ENCODE measurements at places on chromosomes 2 and 18.

DNA sequence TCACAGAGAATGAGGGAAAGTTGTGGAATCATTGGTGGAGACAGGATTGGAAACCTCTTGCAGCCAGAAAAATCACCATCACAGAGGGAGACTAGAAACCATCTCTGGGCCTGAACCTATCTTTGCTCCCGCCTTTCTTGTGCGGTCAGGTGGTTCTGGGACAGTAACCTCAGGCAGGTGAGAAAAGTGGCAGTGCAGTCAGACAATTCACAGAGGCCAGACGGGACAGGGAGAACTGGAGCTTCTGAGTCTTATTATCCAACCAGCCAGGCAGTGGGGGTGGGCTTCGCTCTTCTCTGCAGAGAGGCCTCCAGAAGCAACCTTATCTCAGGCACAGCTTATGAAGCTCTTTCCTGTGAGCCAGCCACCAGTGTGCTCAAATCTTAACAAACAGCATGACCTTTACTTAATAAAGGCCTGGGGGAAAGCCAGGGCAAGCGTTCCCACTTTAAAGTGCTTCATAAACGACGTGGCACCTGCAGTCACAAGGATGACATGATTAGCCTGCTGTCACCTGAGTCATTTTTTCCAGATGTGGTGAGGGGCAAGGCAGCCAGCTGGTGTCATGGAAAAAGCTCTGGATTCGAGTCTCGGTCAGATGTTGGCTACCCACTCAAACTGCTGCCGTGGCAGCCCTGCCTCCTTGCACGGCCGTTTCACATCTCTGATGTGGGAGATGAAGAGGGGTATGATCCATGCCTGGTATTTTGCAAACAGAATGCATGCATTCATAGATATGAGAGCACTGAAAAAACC lies 109.7 kb downstream of the B3GNT2 start:
- peak; percentile 46 for DNase-seq

DNA sequence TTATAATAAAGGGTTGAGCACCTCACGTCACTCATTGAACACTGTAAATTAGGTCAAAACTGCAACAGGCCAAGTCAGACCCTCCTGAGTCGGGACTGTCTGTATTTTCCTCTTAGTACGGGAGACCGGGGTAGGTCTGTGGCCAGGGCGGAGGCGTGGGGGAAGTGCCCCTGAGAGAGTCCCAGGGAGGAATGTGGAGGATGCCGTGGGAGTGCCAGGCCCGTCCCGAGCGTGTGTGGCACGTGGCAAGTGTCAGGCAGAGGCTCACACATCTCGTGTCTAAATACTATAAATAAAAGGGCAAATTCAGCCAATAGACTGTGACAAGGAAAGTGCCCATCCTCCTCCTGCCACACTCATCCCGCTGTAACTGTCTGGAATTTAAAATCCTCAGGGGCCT lies 6.3 kb upstream of the HDAC4 start:
- DNase-seq: no peak

DNA sequence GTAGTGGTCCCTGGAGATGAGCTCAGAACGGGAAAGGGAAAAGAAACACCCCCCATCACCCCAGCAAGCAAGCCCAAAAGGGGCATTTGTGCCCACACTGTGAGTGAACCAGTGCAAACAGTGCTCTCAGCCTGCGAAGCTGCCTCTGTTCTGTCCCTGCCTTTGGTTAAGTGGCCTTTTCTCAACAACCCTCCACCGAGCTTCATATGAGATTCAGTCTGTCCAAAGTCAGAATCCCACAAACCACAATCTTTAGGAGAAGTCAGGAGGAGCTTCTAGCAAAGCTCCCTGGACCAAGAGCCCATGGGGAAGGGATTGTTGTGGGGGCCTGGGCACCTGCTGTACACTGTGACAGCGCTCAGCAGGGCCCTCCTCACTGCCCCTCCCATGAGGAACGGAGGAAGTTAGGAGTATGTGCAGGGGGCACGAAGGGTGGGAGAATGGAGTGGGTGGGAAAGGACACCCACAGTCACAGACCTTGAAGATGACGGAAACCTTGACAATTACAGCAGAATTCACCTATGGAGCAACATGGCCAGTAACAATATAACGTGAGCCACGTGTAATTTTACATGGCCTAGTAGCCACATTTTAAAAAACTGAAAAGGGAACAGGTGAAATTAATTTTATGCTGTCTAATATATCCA lies 119.5 kb downstream of the SMAD7 start:
- no peak for DNase-seq

DNA sequence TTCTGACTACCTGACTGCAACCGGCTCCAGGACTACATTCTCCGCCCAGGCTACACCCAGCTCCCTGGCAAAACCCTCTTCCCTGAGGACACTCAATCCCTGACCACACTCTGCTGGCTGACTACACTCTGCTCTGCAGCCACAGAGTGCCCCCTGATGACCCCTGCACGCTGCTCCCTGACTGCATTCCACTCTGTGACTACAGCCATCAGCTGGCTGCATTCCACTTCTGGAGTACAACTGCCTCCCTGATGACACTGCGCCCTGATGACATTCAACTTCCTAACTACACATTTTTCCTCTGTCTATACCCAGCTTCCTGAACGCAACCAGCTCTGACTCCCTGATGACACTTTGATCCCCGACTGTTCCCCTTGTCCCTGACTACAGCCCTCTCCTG lies 71.3 kb upstream of the NRXN1 start:
- DNase-seq: no peak

GRCh38 chr2:127551221-127551930 lies 15.9 kb downstream of the MYO7B start:
- DNase-seq: no peak

DNA sequence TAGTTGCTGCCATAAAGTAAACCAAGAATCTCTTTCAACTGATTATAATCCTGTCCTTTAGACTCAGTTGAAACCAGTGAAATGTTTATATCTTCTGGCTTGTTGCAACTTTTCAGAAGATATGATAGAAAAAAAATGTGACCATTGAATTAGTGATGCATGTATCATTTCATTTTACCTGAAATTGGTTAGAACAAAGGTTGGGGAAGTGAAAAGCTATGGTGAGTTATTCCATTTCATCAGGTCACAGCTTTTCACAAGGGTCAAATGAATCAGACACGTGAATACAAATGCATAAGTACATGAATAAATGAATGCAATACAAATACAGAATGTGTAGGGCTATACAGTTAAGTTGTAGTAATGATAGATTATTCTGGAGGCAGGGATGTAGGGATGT lies 15.1 kb downstream of the CCDC85A start:
- no peak for DNase-seq

- peak; percentile 79 for DNase-seq
Observed at GRCh38 chr2:231052494-231053451, 3.9 kb upstream of the PSMD1 start.

DNA sequence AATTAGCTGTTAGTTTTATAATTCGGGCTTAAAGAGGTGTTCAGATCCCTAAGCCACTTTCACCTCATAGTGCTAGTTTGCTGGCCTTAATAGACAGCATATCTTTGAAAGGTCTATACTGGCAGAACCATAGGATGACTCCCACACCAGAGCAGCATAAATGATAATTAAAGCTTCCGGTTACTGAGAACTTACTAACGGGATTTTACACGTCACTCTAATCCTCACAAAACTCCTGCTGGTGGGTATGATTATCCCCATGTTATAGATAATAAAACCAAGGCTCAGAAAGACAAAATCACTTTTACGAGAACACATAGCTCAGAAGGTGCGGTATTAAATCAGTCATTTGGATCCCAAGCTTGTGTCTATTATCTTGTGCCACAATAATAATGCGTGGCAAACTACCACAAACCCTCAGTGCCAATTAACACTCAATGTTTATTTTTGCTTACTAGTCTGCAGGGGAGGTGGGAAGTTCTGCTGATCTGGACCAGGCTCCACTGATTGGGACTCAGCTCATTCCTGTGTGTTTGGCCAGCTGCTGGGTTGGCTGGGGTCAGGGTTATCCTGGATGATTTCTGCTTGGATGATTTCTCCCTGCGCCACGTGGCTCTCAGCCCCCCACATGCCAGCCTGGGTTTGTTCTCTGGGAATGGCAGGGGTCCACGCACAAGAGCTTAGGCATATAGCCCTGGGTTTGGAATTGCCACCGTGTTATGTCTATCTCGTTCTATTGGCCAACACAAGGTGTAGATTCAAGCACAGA lies 62.3 kb downstream of the TRIB2 start:
- DNase-seq: no peak

DNA sequence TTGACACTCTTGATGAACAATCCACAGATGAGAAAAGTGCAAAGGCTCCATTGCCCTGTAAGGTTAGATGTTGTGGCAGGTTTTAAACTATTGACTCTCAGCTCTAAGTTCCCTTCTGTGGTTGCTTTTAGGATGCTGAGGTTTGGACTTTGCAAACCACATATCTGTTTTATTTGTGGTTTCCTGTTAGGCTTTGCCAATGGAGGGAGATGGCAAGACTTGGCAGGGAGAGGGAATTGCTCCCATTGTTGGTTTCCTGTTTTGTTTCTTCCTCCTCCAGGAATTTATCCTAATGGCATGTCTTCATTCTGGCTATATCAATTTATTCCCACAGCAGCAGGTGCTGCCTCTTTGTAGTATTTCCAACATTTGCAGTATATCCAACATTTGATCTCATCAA lies 772.3 kb downstream of the LRRTM4 start:
- DNase-seq: no peak

GRCh38 chr2:225763711-225764110 lies 364.2 kb downstream of the NYAP2 start:
- no peak for DNase-seq

DNA sequence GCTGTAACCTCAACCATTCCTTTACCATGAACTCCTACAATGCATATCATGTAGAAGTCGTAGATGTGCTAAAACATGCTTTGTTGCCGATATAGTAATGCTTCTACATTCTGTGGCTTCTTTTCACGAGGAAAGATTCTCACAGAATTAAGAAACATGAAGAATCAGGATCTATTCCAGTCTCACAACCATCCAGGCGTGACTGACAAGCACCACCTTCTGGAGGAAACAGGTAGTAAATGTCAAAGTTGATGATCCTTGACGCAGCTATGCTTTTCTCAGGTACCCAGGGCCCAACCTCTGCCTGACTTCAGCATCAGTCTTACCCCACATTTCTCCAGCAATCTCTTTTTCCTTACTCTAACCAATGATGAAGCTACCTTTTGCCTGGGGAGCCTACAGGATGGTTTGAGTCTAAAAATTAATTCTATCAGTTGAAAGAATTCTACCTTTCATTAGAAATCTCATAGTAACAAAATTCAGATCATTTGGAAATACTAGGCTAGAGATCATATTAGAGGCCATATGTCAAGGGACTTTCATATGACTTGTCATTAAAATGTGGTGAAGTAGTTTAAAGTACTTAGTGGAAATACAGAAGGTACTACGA lies 123.3 kb upstream of the RND3 start:
- no peak for DNase-seq

DNA sequence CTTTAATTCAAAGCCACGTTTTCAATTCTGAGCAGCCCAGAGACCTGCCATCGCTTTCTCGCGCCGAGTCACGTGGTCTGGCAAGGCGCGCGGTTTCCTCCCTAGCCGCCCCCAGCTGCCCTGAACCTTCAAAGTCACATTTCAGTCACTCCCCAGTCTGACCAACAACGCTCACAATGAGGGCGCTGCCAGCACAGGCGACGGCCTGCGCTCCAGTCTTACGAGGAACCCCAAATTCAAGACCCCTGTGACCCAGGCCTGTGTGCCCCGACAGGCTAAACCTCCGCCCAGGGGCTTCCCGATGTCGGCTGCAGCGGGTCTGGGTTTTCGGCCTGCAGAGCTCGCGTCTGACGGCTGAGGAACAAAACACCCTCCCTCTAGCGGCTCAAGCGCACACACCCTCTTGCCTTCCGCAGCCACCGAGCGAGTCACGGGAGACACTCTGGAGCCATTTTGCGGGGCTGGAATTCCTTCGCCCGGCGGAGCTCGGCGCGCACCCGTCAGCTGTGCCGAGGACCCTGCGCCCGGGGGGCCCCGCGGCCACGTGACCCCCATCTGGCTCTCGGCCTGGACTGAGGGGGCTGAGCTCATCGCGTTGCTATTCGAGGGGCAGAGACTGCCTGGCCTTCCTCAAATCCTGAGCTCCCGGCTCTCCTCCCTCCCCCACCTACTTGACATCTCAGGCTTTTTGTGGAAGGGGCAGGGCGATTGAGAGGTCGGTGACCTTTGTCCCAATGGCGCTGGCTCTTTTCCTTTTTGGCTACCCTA lies 69.9 kb upstream of the ITGB6 start:
- DNase-seq: peak; percentile 59

DNA sequence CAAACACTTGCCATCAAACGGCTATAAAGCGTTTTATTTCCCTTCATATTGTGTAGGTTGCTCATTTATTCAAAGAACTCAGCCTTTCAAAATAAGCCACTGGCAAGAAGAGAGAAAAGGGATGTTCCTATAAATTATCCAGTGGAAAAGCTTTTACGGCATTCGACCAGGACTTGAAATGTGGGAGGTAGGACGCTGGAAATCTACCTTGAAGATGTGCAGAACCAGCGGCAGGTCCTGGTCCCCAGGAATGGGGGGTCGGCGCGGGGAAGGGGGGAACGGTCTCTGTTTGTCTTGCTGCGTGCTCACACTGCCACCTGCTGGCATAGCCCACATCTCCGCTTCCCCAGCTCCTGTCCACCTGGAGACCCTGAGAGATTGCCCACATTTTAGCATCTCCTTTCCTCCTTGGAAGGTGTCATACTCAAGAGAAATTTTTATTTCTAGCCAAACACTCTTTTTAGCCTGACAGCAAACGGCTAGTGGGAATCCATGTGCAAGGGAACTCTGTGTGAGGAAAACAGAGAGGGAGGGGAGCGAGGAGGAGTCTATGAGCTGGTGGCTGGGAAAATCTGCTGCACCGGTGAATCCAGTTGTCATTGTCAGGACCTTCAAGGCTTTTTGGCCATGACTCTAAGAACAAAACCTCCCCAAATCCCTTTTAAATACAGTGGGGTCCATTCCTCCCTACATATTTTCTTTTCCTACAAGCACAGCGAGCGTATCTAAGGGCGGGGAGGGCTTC lies 349.0 kb upstream of the PKDCC start:
- peak; percentile 5 for DNase-seq

DNA sequence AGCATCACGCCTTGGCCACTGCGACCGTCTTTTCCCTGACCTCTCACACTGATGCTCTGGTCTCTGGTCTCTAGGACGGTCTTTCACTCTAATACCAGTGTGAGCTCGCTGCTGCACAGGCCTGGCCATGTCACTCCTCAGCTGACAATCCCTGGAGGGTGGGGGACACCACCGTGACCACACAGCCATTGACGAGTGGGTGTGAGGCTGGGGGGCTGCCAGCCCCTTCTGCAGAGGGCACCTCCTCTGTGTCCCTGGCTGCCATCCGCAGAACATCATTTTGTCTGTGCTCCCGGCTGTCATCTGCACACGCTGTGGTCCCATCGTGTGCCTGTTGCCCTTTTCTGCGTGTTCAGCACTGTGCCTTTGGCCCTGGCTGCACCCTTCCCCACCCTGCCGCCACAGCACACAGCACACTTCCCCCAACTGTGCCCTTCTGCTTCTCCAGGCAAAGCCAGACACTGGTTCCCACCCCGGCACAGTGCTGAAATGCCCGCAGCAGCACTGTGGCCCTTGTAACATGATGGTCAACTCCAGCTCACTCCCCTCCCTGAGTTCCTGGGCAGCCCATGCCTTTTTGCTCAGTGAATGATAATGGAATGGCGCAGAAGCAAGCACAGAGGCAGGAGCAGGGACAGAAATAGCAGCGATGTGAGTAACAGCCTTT lies 30.4 kb upstream of the INHBB start:
- DNase-seq: no peak
